ENCODE measurements at places on chromosomes 6 and 20. TPM values are rescaled to one million over a fixed set of nuclear protein-coding genes. Genes with fewer than 3 reads are reported as not detected.

GRCh38 chr6:73657201-73657600 is 3.4 kb upstream of the SLC17A5 start:
- no peak for DNase-seq

DNA sequence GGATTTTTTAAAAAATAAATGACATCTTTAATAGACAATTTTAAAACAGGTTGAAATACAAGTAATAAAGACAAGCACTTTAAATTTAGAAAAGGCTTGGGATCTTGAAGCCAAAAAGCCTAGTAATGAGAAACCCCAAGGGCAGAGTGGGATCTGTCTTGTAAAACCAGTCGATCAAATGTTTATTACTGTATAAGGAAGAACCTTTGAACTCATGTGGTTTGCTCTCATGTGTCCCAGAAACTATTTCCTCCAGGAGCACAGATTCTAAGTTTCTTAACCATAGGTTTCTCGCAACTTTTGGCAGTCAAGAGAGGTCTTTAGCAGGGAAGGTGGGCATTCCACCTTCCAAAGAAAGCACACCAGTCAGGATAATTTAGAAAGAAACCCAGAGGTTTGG is 541.7 kb upstream of the BTBD3 start:
- no peak for DNase-seq

DNA sequence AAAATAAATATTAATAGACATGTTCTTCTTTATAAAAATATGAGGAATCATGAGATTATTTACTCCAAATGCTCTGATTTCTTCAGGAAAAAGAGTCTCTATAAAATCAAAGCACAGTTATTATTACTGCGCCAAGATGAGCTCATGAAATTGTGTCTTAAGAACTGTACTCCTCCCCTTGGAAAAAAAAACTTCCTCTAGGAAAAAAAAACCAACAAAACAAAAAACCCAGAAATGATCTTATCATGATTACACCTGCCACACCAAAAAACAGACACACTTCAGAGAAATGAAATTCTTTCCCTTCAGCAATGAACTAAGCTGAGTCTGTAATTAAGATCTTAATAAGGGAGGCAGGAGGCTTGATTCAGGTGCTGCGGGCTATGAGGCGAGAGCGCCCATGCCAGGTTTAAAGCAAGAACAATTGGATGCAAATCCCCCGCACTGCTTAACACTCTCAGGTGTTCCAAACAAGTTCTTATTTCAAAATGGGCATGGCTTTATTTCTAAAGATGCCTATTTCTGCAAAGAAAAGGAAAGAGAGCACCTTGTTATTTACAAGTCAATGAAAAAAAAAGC is 9.1 kb downstream of the NEDD9 start:
- DNase-seq, result no peak

CFB gene
- polyA plus RNA-seq, result 0.97 TPM

SRPK1 gene
- polyA plus RNA-seq, result 21.9 TPM

All from muscle of arm (tissue), 14 donors.